Nucleus accumbens (tissue), 56 donors: ENCODE measurements at places on chromosomes 5 and 9.

DNA sequence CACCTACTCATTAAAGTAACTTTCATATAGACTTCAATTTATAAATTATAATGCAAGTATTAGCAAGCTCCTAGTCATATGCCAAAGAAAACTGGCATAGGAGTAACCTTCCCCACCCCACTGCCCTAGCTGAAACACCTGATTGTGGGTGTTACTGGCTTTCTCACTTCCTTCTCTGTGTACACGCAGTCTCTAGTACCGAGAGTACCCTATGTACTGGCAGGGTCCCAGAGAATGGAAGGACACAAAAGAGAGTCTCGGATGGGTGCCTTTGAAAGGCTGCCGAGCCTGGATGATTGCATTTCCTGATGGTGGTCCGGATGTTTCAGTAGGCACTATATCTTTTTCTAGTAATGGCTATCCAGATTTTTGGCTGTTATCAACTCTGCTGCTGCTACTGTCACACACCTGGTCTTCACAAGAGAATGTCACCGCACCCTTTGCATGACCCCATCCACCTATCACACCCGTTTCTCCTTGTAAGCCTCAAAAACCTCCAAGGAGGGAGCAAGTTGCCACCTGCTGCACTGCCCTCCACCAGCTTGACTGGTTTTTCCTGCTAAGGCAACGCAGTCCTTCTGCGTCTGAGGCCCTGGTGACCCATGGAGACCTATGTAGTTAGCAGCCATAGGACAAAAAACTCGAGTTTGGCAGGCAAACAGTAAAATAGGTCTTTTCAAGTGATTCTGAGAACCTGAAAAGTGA lies 53.8 kb upstream of the CLINT1 start:
- DNase-seq = no peak

DNA sequence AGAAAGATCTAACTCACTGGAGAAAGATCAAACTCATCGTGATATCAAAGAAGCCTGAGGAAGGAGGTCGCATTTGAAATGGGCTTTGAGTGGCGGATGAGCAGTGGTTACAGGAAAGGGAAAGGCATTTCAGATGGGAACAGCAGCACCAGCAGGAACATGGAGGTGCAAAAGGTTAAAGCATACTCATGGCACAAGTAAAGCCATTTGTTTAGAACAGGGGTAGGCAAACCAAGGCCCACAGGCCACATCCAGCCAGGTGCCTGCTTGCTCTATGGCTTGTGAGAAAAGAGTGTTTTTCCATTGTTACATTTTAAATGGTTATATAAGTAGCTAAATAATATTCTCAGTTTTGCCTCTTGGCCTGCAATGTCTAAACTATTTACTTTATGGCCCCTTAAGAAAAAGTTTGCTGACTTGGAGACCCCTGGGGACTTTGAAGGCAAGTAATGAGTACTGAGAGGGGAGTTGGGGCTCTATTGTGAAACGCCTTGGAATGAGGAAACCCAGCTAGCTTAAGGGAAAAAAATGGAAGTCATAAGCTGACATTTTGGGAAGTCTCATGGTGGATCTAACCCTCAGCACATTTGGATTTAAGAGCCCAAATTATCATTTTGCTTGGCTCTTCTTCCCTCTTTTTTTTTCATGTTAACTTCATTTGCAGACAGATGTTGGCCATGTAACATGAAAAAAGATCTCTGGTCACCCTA lies 211.1 kb downstream of the NR3C1 start:
- no peak for DNase-seq

GRCh38 chr5:41097642-41098041 lies 26.5 kb upstream of the MROH2B start:
- no peak for DNase-seq

GRCh38 chr5:43601454-43602260 lies 1.3 kb upstream of the NNT start:
- no peak for DNase-seq

GRCh38 chr9:89562186-89562814 lies 42.5 kb upstream of the GADD45G start:
- DNase-seq = no peak
